Stimulated activated CD4-positive, alpha-beta T cell treated with anti-CD3 and anti-CD28 coated beads, Interleukin-1b, Interleukin-23, amount 100 ng/mL, for 1 hour (primary cell): ENCODE measurements at places on chromosomes 3 and 15.

- no peak for DNase-seq
Measured at GRCh38 chr3:183576487-183577107, 21.1 kb upstream of the KLHL6 start.

- no peak for DNase-seq
Measured at GRCh38 chr15:26759986-26760385, 12.9 kb downstream of the GABRB3 start.

GRCh38 chr3:134430950-134431445 lies 54.8 kb downstream of the ANAPC13 start:
- no peak for DNase-seq

DNA sequence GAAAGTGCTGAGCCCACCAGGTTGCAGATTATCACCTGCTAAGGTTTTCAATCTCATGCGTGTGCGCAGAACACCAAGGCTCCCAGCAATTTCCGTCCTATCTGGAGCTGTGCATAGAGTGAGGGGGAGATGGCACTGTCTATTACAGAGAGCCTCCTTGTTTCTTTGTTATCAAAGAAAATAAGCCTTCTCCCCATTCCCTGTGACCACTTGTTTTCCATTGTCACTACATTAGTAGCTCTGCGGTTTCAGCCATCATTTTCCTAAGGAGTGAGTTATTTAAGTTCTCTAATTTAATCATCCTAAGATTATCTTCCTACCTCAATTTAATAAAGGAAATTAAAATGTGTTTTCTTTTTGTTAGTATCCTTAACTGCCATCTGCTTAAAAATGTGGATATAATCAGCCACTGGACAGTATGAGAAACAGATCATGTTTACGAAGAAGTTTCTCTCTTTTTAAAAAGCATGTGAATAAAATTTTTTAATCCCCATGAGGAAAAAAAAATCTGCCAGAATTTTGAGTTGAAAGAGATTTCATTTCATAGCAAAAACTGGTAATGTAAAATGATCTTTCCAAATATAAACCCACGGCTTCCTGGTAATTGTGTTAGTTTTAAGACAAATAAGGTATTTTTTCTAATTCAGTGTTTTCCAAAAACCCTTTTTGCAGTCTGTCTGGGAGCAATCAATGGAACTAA lies 172.3 kb upstream of the UBE2E1 start:
- DNase-seq = no peak

DNA sequence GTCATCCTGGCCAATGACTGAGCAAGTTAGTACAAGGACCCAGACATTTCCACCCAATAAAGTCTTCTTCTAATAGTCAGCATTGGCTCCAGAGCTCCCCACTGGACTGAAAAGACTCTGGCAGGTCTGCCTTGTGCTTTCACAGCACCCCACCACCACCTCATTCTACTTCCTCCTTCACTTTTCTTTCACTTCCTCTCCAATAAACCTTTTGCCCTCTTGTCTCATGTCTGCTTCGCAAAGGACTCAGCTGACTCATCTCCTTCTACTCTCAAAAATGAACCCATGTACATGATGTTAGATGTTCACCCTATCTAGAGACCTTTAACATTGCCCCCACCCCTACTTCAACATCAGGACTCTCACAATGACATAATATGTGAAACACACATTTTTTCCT lies 181.0 kb upstream of the PPP2R3A start:
- no peak for DNase-seq

DNA sequence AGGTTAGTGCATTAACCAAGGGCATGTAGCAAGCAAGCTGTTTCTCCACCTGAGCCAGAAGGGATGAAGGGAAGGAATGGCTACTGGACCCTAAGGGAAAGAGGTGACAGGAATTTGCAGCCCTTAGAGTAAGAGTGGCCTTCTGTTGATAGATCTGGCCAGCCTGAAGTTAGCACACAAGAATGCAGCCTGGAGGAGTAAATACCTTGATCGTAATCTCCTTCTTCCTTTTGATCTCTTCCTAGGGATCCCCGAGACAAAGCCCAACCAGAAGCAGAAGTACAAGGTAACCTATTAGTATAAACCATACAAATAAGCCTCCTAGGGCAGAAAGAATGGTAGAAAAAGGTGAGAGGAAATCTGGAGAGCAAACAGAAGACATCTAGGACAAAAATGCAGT lies 134.6 kb downstream of the ATP8B4 start:
- no peak for DNase-seq

DNA sequence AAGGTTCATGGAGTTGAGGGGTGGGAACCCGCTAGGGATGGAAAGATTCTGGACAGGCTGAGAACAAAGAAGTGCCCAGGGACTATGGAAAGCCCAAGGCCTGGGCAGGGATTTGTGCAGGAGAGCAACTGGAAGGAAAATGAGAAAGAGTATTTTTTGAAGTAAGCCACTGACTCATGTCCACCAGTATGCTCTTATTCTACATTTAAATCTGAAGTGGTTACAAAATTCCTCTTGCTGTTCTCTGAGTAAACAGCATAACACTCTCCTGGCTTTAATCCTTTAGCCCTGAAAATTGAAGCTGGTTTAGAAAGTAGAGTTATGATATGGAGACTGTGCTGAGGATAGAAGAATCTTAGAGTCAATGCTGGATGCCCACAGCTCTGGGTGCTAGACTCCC lies 165.2 kb downstream of the ISL2 start:
- no peak for DNase-seq

- DNase-seq = no peak
Measured at GRCh38 chr15:72415304-72415703, 17.2 kb downstream of the TMEM202 start.

DNA sequence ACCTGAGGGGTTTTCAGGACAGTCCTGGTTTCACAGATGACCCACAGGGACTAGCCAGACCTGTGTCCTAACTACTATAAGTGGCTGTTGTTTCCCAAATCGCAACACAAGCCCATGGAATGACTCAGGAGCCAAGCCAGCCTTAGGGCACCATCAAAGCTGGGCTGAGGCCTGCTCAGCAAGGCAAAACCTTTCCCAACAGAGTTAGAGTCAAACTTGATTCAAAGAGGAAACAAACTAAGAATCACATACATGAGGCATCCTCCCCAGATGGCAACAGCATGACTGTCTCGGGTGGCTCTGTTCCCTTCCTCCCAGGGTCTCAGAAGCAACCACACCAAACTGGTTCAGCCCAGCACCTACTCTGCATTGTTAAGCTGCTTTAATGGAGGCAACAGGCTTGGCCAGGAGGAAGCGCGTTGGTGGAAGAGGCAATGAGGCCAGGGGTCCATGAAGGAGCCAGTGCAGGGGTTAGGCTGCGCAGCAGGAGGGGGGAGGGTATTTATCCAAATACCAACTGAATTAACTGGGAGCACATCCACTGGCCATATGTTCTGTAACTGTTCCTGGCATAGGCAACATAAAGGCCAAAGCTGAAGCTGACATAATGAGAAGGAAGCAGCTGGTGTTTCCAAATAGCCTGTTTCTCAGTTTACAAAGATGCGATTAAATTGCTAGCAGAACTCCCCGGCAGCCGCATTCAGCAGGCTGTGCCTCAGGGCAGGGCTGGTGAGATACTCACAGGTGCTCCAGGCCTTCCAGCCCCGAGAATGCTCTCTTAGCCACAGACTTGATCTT lies 102.4 kb downstream of the LRIG1 start:
- DNase-seq = no peak

GRCh38 chr3:42051384-42052131 lies 39.6 kb upstream of the TRAK1 start:
- DNase-seq = no peak

DNA sequence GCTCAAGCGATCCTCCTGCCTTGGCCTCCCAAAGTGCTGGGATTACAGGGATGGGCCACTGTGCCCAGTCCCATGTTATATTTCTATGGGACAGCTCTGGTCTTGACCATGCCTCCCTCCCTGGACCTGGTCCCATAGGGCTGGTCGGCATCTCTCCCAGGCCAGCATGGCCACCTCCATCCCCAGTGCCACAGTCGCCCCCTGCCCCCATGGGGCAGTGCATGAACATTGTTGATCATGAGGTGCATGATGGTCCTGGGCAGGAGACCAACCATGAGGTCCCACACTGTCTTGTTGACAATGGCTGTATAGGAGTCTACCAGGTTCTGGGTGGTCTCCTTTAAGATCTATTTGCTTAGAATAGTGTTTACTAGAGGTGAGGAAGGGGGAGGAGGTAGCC lies 6.5 kb downstream of the RPS17 start:
- DNase-seq = no peak

DNA sequence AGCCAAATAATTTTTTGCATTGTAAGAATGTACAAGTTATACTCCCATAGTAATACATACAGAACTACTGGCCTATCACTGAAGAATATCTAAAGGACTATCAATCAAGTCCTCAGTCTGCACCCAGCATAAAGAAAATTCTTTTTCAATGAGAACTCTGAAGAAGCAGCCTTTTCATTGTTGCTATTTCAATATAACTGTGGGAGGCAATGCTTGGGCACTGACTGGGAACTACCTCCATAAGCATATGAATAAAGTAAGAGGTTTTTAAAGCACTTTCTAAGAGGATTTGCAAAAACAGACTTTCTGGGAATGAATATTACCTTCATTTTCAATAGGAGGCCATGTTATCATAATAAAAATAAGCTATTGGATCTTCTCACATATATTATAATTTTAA lies 24.6 kb upstream of the NECTIN3 start:
- no peak for DNase-seq

DNA sequence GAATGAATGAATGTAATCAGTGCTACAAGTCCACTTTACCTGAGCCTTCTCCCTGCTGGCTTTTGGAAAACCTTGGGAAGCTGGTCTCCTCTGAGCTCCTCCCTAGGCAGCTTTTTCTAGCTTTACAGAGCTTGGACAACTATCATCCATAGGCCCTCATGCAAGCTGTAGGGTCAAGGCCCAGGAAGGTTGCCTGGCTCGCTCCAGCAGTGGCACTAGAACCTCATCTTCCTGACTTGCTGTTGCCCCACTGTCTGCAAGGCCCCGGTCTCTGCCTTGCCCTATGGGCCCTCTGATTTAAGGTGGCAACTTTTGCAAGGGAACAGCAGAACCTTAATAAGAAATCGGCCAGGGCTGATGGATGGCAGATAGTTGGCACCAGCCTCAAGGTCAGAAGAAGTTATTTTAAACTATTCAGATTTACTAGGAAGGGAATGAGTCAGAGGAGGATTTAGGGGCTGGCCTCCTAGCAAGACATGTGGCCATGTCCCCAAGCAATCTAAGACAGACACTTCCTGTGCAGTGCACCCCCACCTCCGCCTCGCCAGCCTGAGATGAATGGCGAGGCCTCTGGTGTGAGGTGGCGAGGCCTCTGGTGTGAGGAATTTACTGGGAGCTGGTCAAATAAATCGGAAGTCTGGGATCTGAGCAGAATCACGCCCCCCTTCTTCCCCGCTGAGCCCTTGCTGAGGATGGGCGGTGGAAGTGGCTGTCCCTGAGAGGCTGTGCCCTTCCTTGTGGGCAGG lies 180.8 kb downstream of the MEGF11 start:
- no peak for DNase-seq

DNA sequence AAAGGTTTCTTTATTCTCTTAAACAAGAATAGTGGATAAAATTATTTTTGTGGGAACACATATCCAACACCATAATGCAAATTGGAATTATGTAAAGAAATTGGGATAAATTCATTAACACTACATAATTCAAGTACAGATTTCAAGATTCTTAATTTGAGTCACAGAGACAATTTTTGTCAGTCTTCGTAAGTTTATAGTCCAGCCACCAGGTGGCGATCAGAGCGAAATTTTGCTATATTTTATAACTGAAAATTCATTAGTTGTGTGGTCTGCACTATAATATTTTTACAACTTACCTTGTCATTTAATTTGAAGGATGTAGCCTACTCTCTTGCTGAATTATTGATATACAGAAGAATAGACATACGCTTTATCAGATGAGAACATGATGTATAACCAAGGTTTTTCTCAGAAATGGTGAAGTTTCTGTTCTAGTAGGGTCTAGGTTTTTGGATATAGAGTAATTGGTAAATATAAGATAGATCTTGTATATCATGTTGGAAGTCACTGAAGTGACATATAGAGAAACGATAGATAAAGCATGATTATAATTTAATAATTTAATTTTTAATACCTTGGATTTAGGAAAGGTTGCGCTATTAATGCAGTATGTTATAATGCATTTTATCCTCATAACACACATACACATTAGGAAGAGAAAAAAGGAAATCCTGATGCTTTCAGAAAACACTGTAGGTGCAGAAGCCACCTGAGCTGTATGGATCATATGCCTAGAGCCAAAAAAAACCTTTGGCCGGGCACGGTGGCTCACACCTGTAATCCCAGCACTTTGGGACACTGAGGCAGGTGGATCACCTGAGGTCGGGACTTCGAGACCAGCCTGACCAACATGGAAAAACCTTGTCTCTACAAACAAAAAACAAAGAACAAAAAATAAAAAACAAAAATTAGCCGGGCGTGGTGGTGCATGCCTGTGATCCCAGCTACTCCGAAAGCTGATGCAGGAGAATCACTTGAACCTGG lies 31.7 kb downstream of the PLSCR4 start:
- DNase-seq = peak; percentile 7

GRCh38 chr15:56568466-56569167 lies 103.7 kb upstream of the MNS1 start:
- DNase-seq = no peak

DNA sequence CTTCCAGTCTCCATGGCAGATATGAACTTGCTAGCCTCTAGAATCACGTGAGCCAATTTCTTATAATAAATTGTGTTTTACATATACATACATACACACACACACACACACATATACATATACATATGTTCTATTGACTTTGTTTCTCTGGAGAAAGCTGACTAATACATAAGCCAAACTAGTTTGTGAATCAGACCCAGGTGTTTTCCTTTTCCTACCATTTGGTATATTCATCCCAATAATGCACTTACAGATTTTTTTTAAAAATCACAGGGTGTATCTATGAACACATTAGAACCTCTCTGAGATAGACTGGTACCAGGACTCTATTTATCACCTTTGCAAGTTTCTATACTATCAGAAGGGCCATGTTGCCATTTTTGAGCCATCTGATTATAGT lies 122.9 kb upstream of the KCNH8 start:
- DNase-seq = no peak

DNA sequence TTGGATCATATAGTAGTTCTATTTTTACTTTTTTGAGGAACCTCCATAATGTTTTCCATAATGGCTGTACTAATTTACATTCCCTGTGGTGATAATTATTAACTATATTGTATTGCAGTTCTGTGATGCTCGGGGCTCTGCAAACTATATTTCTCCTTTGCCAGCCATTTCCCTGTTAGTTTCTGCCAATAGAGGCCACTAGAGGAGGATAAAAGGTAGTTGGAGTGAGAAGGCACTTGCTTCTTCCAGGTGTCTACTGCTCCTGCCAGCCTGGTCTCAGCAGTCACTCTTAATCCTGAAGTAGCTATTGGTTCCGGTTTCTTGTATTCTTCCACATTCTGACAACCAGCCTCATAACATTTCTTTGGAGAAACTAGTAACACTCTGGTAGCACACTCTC lies 233.9 kb upstream of the GBE1 start:
- no peak for DNase-seq

GRCh38 chr15:91456921-91457320 lies 356.9 kb downstream of the SV2B start:
- DNase-seq = no peak

GRCh38 chr15:37072181-37072580 lies 28.2 kb downstream of the MEIS2 start:
- DNase-seq = no peak
